ENCODE measurements at places on chromosomes 1 and 21. TPM values are rescaled to one million over a fixed set of nuclear protein-coding genes. Genes with fewer than 3 reads are reported as not detected.

GJB3 gene
- not detected for total RNA-seq

SAMD13 gene
- total RNA-seq, result 3.9 TPM

CSMD2 gene
- not detected for total RNA-seq

SLC35F3 gene
- total RNA-seq, result not detected

PRAMEF27 gene
- not detected for total RNA-seq

CYP4Z1 gene
- not detected for total RNA-seq

SPRR2A gene
- total RNA-seq, result not detected

SPRR3 gene
- total RNA-seq, result not detected

PLA2G2F gene
- not detected for total RNA-seq

CENPF gene
- total RNA-seq, result 72.9 TPM

FBXO2 gene
- 0.88 TPM for total RNA-seq

KLHDC7A gene
- not detected for total RNA-seq

COL24A1 gene
- not detected for total RNA-seq

RIMKLA gene
- total RNA-seq, result not detected

MPL gene
- total RNA-seq, result 0.18 TPM

TMEM167B gene
- total RNA-seq, result 19.9 TPM

CFHR1 gene
- total RNA-seq, result not detected

ANKRD65 gene
- total RNA-seq, result 0.38 TPM

SELE gene
- total RNA-seq, result 1.8 TPM

FNBP1L gene
- 56.5 TPM for total RNA-seq

DENND2C gene
- 0.22 TPM for total RNA-seq

LPAR3 gene
- not detected for total RNA-seq

RPS6KA1 gene
- total RNA-seq, result 13.3 TPM

RXFP4 gene
- not detected for total RNA-seq

FAM72A gene
- 9.4 TPM for total RNA-seq

RIPPLY3 gene
- total RNA-seq, result not detected

Measured in endothelial cell of umbilical vein (primary cell).